ENCODE measurements at places on chromosomes 16 and 17.

DNA sequence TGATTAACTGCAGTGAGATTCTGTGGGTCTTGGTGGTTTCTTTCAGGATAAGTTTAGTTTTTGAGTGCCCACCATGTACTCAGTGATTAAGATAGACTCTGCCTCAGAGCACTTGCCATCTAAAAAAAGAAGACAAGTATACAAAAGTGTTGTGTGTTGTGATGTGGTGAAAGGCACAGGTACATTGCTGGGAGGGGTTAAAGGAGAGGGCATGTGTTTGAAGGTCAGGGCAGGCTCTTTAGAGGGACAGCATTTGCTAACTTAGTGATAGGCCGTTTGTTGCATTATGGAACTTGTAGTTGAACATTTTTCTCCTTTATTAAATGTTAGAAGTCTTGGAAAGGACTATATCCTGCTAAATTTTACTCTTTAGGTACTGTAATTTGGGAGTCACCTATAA lies 26.5 kb downstream of the SF3B3 start:
- DNase-seq = no peak

- no peak for DNase-seq
Observed at GRCh38 chr17:76079956-76080767, 1.2 kb downstream of the ZACN start.

- DNase-seq = no peak
Observed at GRCh38 chr16:90048347-90048722, 28.8 kb downstream of the PRDM7 start.

- peak; percentile 80 for DNase-seq
Observed at GRCh38 chr16:67150833-67151396, at the start of gene B3GNT9. Gene B3GNT9, minus strand, starts transcription at chr16:67150998. Its CDS starts 513 bp downstream, at chr16:67150485.

DNA sequence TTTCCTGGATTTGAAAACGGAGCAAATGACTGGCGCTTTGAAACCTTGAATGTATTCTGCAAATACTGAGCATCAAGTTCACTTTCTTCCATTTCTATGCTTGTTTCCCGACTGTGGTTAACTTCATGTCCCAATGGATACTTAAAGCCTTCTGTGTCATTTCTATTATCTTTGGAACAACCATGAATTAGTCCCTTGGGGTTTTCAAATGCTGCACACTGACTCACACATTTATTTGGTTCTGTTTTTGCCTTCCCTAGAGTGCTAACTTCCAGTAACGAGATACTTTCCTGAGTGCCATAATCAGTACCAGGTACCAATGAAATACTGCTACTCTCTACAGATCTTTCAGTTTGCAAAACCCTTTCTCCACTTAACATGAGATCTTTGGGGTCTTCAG lies 32.3 kb downstream of the BRCA1 start:
- no peak for DNase-seq

DNA sequence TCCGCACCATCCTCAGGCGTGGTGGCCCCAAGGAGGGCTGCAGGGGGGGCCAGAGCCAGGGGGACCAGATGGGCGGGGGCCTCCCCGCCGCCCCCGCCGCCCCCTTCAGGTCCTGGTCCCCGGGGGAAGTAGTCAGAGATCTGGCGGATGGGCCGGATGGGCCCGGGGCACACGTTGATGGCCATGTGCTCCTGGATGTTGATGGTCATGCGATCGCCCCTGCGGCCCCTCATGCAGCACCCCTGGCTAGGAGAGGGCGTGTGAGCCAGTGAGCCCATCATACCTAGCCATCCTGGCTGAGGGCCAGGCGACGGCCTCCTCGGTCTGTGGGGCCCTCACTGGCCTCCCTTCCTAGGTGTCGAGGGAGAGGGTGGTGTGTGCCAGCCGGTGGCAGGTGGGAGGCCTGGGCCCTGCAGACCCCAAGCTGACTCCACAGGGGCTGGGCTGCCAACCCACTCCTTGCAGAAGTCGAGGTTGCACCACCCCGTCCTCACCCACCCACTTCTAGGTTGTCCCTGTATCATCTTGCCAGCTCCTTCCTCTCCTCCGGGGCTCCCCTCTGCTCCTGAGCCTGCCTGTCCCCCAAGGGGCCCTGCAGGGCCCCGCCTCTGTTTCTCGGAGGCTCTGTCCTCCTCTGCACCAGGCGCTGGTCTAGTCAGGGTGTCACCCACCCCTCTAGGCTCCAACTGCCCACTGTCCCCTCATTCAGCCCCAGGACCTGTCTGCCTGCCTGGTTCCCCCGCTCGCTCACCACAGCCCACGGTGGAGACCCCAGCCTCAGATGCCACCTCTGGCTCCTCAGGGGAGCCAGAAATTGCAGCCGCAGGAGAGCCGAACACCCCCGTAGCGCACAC lies 610 bp downstream of the DOC2A start:
- DNase-seq = no peak

- peak; percentile 57 for DNase-seq
Observed at GRCh38 chr17:15436473-15437302, 30.7 kb downstream of the CDRT4 start.
